ENCODE measurements at places on chromosomes 2 and 18.
A peak's percentile ranks its signal among the peaks of the same experiment; 100 is the strongest.

DNA sequence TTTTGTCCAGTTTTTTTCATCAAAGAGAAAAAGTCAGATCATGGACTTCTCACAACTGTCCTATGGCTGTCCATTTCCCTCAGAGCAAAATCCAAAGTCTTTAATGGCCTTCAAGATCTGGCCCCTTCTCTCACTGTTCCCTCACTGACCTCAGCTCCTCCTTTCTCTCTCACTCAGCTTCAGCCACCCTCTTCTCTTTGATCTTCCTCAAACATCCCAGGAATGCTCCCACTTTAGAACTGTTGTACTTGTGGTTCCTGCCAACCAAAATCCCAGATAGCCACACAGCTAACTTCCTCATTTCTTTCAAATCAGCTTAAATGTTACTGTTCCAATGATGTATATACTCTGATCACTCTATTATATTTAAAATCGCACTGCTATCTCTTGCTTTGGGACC, 82.9 kb downstream of the NUP35 start:
- peak; percentile 71 for DNase-seq

- DNase-seq: no peak
Observed at GRCh38 chr18:6792391-6792790, 62.9 kb downstream of the ARHGAP28 start.

DNA sequence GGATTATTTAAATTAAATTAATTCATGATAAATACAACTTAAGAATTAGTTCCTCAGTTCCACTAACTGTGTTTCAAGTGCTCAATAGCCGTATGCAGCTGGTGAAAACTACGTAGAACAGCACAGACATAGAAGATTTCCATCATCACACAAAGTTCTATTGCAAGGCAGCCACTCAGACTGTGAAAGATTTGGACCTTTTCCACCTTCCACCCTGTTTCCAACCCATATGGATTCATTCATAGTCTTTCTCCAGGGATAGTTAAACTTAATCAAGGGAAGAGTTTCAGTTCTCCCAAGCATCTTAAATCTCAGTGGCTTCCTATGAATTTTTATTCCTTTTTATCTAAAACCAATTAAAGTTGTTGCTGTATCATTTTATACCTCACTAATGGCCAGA, 2030.8 kb downstream of the SUCLG1 start:
- DNase-seq: no peak

GRCh38 chr18:40576507-40577115, 1378.4 kb upstream of the PIK3C3 start:
- no peak for DNase-seq

DNA sequence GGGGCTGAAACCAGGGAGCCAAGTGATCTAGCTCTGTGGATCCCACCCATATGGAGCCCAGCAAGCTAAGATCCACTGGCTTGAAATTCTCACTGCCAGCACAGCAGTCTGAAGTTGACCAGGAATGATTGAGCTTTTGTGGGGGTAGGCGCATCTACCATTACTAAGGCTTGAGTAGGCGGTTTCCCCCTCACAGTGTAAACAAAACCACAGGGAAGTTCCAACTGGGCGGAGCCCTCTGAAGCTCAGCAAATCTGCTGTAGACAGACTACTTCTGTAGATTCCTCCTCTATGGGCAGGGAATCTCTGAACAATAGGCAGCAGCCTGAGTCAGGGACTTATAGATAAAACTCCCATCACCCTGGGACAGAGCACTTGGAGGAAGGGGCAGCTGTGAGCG, 96.7 kb downstream of the CCDC148 start:
- no peak for DNase-seq

DNA sequence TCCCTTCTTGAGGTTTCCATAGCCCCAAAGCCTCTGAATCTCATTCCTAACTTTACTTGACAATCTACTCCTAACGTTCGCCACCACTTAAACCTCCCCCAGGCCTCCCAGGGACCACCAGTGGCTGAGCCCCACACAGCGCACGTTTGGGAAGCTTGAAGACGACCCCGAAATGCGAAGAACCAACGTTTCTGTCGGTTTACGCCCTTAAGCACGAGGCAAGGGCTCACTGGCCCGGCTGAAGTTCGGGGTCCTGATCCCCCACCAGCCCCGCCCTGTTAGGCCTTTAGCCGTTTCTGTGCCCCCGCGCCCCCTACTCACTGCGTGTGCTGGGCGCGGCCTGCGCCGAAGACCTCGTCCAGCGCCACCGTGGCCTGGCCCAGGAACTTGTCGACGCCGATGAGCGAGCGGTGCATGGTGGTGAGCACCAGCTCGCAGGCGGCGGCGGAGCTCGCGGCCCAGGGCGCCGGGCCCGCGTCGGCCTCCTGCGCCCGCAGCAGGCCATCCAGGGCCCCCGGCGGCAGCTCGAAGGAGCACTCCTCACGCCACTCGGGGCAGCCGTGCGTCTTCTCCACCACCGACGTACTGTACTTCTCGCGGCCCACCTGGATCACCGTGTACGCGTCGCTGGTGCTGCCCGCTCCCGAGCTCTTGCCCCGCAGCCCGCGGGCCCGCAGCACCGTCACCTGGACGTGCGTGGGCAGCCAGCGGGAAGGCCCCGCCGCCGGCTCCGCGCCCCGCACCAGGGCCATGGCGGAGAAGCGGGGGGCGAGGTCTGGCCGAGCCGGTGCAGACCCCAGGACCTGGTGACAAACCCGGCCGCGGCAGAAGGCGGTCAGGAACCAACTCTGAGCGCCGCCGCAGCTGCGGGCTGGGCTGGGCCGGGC, 479 bp downstream of the RAB11FIP5 start:
- DNase-seq: peak; percentile 34

- no peak for DNase-seq
Observed at GRCh38 chr2:241532733-241533601, 24.6 kb upstream of the STK25 start.

DNA sequence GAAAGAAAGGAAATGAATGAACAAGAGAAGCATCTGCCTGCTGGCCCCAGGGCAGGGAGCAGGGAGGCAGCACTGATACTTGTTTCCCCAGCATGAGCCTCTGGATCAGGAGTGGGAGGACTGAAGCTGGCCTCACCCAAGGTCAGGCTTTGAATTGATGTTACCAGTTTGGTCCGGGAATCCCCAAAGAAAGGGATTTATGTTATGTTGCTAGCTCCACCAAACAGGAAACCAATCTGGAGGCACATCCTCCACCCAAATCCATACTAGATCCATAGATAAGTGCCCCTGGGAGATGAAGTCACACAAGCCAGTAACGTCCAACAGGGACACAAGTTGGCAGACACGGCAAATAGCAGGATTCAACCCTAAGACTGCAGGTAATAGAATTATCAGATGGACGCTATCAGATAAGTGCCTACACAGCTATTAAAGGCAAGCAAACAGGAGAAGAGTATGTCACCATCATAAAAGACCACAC, 85.9 kb downstream of the MTCL1 start:
- DNase-seq: no peak

DNA sequence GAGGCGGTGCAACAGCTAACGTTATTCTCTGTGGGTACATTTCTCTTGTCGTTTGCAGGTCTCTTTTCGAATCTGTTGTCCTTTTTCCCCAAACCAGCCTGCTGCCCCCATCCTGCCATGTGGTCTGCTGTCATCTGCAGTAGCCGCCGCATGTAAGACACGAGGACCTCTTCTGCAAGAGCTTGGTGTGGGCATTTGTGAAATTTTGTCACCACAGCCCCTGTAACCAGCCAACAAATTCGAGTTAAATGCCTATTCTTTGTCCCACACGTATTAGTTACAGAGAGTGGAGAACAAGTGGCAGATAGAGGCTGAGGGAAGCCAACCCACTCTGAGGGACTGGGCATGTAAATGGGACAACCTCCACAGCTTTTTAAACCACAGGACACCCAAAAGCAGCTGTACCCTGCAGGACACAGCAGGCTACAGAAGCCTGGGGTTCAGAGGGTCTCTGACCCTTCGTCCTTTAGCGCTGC, 35.0 kb downstream of the ITGA6 start:
- no peak for DNase-seq

GRCh38 chr18:31943878-31944816, 1.2 kb upstream of the TRAPPC8 start:
- DNase-seq: no peak

DNA sequence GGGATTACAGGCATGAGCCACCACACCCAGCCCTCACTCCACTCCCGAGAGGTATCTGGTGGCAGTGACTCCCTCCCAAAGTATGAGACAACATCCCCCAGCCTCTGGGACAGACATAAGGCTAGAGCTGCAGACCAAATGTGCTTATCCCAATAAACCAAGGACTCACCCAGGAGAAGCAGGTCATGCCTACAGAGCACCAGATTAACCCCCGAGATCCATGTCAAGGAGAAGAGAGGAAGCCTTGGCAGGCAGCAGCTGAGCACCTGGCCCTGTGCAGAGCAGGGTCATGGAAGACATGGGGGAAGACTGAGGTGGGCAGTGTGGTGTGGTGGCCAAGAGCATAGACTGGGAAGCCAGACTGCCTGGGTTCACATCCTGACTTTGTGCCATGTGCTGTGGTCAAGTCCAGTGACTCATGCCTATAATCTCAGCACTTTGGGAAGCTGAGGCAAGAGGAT, 7.2 kb downstream of the RAB11FIP5 start:
- DNase-seq: peak; percentile 41

GRCh38 chr2:189412330-189412953, 28.8 kb upstream of the WDR75 start:
- peak; percentile 71 for DNase-seq

GRCh38 chr2:220148471-220149248, 521.2 kb downstream of the SLC4A3 start:
- no peak for DNase-seq

DNA sequence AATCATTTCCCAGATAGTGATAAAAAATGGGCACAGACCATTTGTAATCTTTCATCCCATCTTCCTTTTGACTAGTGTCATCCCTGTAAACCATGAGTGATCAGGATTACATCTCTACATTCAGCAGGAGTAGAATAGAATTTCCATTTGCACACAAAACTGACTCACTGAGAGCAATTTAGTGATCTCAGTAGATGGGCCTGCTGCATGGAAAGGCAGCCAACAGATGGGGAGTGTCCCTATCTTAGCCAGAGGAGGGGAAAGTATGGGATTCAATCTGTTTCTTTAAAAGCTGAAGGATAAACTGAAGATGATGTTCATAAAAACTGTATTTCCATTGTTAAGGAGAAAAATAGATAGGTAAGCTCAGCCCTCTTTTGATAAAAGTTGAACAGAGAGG, 441.7 kb downstream of the ZNF521 start:
- no peak for DNase-seq

DNA sequence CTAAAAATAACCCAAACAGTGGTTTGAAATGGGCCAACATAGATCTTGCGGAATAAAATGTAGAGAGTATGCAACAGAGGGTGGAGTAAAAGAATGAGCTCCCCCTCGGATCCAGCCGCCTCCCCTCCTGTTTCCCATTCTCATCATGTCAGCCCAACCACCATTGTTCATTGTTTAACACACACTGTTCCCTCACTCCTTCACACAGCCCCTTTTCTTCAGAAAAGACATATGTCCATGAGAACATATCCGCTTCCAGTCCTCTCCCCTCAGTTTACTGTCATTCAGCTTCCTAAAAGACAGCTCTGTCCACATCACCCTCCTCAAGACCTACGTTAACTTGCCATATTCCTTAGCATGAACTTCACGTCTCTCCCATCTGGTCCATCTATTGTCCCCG, 62.9 kb upstream of the SERTAD2 start:
- DNase-seq: no peak

- no peak for DNase-seq
Observed at GRCh38 chr2:128425216-128425615, 106.5 kb upstream of the HS6ST1 start.

GRCh38 chr2:33091541-33092123, 144.9 kb downstream of the LTBP1 start:
- DNase-seq: peak; percentile 21

DNA sequence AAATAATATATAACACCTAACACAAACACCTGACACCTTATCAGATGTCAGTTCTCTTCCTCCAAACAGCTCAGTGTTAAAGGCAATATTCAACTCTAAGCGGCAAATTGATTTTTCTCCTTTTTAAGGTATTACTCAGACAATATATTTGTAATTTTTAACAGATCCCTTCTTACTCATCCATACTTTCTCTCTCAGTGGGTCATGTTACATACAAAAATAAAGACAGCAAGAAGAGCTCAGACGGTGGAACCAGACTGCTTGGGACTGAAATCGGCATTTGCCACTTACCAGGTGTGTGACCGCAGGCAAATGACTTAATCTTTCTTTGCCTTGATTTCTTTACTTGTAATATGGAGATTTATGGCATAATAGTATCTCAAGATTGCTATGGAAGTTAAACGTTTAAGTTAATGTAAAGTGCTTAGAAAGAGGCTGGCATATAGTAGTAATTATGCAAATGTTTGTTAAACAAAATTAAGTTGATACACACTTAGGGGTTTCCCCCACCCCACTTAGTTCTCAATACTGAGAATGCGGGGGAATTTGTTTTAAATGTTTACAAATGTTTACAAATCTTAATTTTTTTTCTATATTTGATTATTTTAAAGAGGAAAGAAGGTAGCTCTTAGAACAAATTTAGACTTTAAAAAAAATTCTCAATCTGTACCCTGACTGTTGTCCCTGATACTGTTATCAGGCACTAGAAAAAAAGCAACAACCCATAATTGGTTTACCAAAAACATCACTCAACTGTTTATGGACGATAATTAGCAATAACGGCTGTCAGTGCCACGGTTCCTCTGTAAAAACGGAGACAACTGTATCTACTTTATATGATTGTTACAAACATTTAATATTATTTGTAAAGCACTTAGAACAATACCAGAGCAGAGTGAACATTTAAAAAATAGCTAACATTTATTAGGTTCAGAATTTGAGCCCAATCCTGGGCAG, 25.6 kb downstream of the MAP3K2 start:
- no peak for DNase-seq

GRCh38 chr2:218962859-218963492, 3.5 kb downstream of the CDK5R2 start:
- DNase-seq: peak; percentile 89

- no peak for DNase-seq
Observed at GRCh38 chr2:134429886-134430285, 176.0 kb downstream of the MGAT5 start.

DNA sequence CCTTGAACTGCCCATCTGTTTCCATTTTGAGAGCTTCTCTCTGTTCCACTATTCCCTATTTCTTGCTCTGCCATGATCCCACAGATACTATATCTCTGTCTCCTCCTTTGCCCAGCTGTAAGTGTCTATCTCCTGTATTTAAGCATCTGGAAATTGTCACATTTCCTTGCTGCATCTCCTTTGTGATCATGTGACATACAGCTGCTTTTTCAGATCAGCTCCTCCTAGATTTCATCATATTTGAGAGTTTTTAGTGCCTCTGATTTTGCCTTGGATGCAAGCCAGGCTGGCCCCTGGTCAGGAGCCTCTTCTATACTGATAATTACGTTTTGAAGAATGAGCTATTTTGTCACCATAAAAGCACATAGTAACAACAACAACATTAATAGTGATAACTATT, 131.7 kb upstream of the TNP1 start:
- DNase-seq: peak; percentile 27

- no peak for DNase-seq
Observed at GRCh38 chr2:151302404-151302803, 12.9 kb upstream of the NMI start.

Measured in LHCN-M2 (cell line).